Progenitor cell of endocrine pancreas (in vitro differentiated cells): ENCODE measurements at places on chromosomes 13 and 19. TPM values are rescaled to one million over a fixed set of nuclear protein-coding genes. Genes with fewer than 3 reads are reported as not detected.

DNA sequence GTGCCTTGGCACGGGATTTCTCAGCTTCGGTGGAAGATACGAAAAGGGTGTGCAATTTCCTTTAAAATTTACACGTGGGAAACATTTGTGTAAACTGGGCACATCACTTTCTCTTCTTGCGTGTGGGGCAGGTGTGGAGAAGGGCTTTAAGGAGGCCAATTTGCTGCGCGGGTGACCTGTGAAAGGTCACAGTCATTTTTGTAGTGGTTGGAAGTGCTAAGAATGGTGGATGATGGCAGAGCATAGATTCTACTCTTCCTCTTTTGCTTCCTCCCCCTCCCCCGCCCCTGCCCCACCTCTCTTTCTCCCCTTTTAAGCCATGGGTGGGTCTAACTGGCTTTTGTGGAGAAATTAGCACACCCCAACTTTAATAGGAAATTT is 7.2 kb downstream of the SLITRK5 start:
- H3K36me3 ChIP-seq: no peaks in the 10 kb centered on the region
- H3K4me3 ChIP-seq: peak overlapping the region; percentile 78
- DNase-seq: no peak
- H3K27me3 ChIP-seq: peaks cover 75% of the 10 kb centered on the region
- H3K27ac ChIP-seq: no peak overlapping the region
- H3K4me1 ChIP-seq: peaks cover 13% of the 10 kb centered on the region

- no peaks in the 10 kb centered on the region for H3K27me3 ChIP-seq
- H3K36me3 ChIP-seq: no peaks in the 10 kb centered on the region
- H3K4me1 ChIP-seq: no peaks in the 10 kb centered on the region
- H3K27ac ChIP-seq: no peak overlapping the region
These were observed 99.6 kb upstream of the NBEA start for GRCh38 chr13:34842466-34842865.

GRCh38 chr19:31337008-31337914 is 12.0 kb downstream of the TSHZ3 start:
- H3K27me3 ChIP-seq: no peaks in the 10 kb centered on the region
- H3K36me3 ChIP-seq: no peaks in the 10 kb centered on the region
- H3K4me3 ChIP-seq: peak overlapping the region; percentile 57
- DNase-seq: no peak

GRCh38 chr13:52428295-52428694 is 22.1 kb downstream of the VPS36 start:
- H3K36me3 ChIP-seq: peaks cover 32% of the 10 kb centered on the region
- no peak for DNase-seq
- H3K27me3 ChIP-seq: no peaks in the 10 kb centered on the region

DNA sequence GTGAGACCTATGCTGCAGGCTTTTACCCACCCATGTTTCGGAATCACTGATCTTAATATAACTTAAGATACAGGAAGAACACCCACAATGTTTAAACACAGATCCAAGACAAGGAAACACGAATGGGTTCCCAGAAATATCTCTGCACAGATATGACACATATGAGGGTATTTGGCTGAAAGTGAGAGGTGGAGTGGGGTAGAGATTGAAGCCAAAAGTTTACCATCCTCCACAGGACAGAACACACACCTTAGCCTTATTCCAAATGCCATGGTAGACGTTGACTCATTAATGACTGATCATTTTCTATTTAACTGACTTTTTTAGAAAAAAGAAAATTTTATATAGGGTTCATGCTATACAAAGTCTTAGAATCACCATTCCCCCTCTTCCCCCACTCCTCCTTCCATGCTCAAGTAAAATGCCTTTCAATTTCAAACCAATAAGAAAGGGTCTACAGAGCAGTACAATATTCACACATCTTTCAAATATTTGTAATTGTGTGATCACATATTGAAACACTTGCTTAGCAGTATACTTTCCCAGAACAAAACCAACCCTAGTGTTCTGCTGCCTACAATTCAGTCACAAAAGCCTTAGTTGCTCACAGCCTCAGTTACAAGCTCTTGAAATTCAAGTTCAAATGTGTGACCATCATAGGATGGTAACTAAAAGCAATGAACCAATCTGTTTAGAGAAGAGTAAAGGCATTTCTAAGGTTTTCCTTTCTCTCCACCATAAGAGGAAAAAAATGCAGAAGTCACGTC is 11.8 kb upstream of the DOCK9 start:
- DNase-seq: no peak
- H3K36me3 ChIP-seq: no peaks in the 10 kb centered on the region
- H3K27ac ChIP-seq: no peak overlapping the region
- H3K27me3 ChIP-seq: no peaks in the 10 kb centered on the region

DNA sequence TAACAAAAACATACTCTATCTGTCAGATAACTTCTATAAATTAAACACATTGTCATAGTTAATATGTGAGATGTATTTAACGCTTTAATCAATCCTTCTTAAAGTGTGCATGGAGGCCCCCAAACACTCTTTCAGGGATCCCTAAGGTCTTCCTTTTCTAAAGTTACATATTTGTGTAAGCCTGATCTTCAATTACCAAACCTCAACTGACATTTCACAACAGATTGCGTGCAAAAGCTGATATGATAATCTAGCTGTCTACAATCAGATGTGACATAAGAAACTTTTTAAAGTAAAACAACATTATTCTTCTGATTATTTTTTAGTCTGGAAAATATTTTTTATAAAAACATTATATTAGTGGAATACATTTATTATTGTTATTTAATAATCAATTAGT is 1850.4 kb downstream of the OLFM4 start:
- H3K36me3 ChIP-seq: no peaks in the 10 kb centered on the region
- H3K27me3 ChIP-seq: no peaks in the 10 kb centered on the region
- DNase-seq: no peak
- H3K27ac ChIP-seq: no peak overlapping the region
- H3K4me1 ChIP-seq: no peaks in the 10 kb centered on the region
- no peak overlapping the region for H3K4me3 ChIP-seq

- H3K4me3 ChIP-seq: no peak overlapping the region
- peaks cover 2% of the 10 kb centered on the region for H3K4me1 ChIP-seq
- peaks cover 19% of the 10 kb centered on the region for H3K36me3 ChIP-seq
- no peaks in the 10 kb centered on the region for H3K27me3 ChIP-seq
- H3K27ac ChIP-seq: no peak overlapping the region
- DNase-seq: no peak
These were observed 26.8 kb downstream of the COG6 start for GRCh38 chr13:39682310-39682709.

DNA sequence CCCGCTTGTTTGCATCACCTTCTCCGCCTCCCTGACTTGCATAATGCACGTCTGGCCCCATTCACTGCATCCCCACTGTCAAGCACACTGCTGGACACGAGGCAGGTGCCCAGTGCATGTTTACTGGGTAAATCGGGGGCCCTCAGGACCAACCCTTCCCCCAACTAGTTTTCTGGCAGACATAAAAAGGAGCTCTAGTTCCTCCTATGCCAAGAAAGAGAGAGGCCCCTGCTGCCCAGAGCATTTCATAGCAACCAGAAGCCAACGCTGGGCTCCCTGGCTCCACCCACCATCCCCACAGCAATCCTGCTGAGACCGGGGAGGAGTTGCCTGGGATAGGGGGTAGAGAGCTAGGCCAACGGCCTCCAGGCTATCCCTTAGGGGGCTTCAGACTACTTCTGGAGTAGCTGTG is 23.2 kb downstream of the ANKRD27 start:
- peaks cover 15% of the 10 kb centered on the region for H3K36me3 ChIP-seq
- no peak for DNase-seq
- H3K27me3 ChIP-seq: no peaks in the 10 kb centered on the region
- no peak overlapping the region for H3K4me3 ChIP-seq
- peaks cover 4% of the 10 kb centered on the region for H3K4me1 ChIP-seq
- H3K27ac ChIP-seq: peak overlapping the region; percentile 33

GRCh38 chr13:91565296-91565695 is 166.9 kb downstream of the GPC5 start:
- no peak overlapping the region for H3K27ac ChIP-seq
- H3K4me1 ChIP-seq: no peaks in the 10 kb centered on the region
- H3K36me3 ChIP-seq: no peaks in the 10 kb centered on the region
- no peak for DNase-seq
- H3K27me3 ChIP-seq: no peaks in the 10 kb centered on the region
- no peak overlapping the region for H3K4me3 ChIP-seq

GRCh38 chr19:5913739-5914357 is at the start of gene CAPS:
CAPS (plus strand) TSS chr19:5914254; CDS start chr19:5914407, 153 bp downstream.
- no peaks in the 10 kb centered on the region for H3K27me3 ChIP-seq
- H3K4me3 ChIP-seq: no peak within 1 kb of the TSS
- peaks cover 19% of the 10 kb centered on the region for H3K4me1 ChIP-seq
- H3K27ac ChIP-seq: peak within 1 kb of the TSS; percentile 64

- peaks cover 9% of the 10 kb centered on the region for H3K27me3 ChIP-seq
- no peak for DNase-seq
- no peaks in the 10 kb centered on the region for H3K36me3 ChIP-seq
- H3K4me3 ChIP-seq: no peak overlapping the region
- no peaks in the 10 kb centered on the region for H3K4me1 ChIP-seq
These were observed 174.5 kb downstream of the KCTD12 start for GRCh38 chr13:76711550-76712182.

DNA sequence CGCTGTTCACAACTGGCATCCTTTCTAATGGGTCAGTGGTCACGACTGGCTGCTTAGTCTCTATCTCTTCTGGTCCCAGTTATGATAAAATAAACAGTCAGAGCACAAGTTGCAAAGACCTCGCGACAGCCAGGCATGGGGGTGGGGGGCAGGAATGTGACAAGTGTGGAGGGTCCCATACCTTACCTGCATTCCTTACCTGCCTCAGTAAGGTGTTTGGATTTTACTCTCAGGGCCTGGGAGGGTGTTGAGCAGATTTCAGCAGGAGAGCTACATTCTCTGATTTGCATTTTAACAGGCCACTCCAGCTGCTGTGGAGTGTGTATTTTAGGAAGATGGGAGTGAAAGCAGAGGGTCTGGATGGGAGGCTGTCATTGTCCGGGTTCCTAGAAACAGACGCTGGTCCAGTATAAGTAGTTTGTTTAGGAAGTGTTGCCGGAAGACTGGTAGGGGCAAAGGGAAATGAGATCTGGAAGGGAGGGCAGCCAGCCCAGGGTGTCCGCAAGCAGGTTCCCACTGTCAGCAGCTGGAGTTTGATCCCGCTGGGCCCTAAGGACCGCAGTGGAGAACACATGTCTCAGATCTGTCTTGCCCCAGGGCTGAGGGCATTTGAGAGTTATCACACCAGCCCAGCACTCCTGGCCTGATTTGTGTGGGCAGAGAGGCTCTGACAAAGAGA is 920.0 kb downstream of the UQCRFS1 start:
- H3K27ac ChIP-seq: peak overlapping the region; percentile 80
- H3K27me3 ChIP-seq: no peaks in the 10 kb centered on the region
- no peak overlapping the region for H3K4me3 ChIP-seq
- H3K36me3 ChIP-seq: no peaks in the 10 kb centered on the region
- no peak for DNase-seq

HSPB6 gene
- total RNA-seq: 0.33 TPM in 1 of 2 replicates, not detected in the other

SWSAP1 gene
- total RNA-seq: 3.2 and 3.3 TPM in 2 replicates

ZNF440 gene
- 21.9 and 23.2 TPM in 2 replicates for total RNA-seq

TMPRSS9 gene
- total RNA-seq: not detected in 2 replicates

OXGR1 gene
- total RNA-seq: 0.16 TPM in 1 of 2 replicates, not detected in the other

ZNF878 gene
- 2.2 and 2.9 TPM in 2 replicates for total RNA-seq

WDR62 gene
- total RNA-seq: 9.2 and 10.6 TPM in 2 replicates

TUBA3C gene
- not detected in 2 replicates for total RNA-seq
